Stimulated activated naive CD8-positive, alpha-beta T cell treated with anti-CD3 and anti-CD28 coated beads, Interleukin-15, amount 100 ng/mL, for 72 hours (primary cell): ENCODE measurements at places on chromosomes 6 and 20.

GRCh38 chr20:32528171-32528891 lies 56.8 kb downstream of the NOL4L start:
- peak; percentile 45 for DNase-seq

DNA sequence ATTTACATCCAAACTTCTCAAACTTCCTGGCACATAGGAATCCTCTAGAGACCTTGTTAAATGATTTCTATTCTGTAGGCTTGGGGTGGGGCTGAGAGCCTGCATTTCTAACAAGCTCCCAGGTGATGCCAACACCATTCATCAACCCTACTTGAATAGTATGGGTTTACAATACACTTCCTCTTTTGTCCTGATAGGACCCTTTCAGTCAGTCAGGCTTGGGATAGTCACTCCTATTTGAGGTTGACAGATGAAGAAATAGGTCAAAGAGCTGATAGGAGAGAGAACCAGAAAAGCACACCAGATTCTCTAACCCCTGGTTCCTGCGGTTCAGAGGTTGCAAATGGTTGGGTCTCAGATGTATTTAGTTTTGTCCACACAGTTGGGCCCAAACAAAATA lies 273.4 kb downstream of the TSHZ2 start:
- DNase-seq = no peak

- DNase-seq = no peak
Measured at GRCh38 chr20:805713-806112, 27.8 kb upstream of the FAM110A start.

DNA sequence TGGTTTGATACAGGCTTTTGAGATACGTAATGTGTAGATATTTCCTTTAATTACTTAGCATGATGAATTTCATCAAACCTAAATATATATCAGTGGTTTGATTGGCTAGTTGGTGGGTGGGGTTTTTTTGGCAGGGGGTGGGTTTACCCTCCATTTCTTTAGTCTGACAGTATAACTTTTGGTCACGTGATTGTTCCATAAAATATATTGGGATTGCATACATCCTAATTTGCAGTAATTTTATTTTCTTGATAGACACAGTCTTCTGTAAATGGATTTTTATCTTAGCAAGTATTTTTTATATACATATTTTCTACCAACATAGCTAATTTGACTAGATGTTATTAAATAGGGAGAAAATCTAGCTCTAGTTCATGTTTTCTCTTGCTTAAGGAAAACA lies 177.4 kb upstream of the QKI start:
- DNase-seq = no peak

GRCh38 chr6:151111670-151112069 lies 128.1 kb upstream of the AKAP12 start:
- DNase-seq = no peak

DNA sequence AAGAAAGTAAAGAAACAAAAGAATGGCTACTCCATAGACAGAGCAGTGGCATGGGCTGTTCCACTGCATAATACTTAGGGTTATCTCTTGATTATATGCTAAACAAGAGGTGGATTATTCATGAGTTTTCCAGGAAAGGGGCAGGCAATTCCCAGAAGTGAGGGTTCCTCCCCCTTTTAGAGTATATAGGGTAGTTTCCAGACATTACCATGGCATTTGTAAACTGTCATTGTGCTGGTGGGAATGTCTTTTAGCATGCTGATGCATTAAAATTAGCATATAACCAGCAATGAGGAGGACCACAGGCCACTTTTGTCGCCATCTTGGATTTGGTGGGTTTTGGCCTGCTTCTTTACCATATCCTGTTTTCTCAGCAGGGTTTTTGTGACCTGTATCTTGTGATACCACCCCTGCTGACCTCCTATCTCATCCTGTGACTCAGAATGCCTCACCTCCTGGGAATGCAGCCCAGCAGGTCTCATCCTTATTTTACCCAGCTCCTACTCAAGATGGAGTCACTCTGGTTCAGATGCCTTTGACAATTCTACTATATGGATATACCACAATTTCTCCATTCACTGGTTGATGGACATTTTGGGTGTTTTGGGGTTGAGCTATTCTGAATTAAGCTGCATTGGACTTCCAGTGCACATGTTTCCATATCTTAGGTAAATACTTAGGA lies 280.6 kb downstream of the FARS2 start:
- DNase-seq = no peak

- DNase-seq = no peak
Measured at GRCh38 chr6:35044145-35044745, 96.9 kb downstream of the TCP11 start.

GRCh38 chr6:105573556-105573955 lies 170.7 kb upstream of the PREP start:
- no peak for DNase-seq

DNA sequence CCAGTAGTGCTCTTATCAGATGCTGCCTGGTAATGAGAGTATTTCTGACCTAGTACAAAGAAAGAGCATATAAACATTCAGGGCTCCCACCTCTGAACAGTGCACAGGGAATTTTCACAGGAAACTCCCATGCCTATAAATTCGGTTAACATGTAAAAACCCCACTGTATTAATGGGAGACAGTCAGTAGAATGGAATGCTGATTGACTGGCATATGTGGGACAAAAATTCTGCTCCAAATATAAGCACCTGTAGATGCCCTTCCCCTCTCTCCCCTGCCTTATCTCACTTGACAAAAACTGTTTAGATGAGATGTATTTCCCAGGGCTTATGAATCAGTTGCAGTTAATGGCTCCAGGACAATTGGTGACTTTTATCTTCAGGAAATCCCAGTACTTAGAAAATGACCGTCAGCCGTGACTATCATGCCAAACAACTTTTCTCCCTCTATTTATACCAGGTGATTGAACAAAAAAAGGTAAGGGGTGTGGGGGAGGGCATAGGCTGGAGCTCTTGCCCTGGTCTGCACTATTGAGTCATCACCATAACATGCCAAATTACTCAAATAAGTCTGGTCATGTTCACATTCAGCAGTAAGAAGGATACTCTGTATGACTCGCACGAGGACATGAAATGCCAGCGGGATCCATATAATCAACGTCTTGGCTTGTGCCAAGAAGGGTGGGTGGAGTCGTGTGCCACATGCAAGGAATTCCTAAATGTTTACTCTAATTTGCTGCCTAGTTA lies 176.4 kb upstream of the BMP2 start:
- no peak for DNase-seq

GRCh38 chr6:136723780-136724179 lies 68.5 kb downstream of the MAP3K5 start:
- peak; percentile 17 for DNase-seq

- DNase-seq = no peak
Measured at GRCh38 chr6:28789553-28790083, 134.2 kb downstream of the TRIM27 start.

DNA sequence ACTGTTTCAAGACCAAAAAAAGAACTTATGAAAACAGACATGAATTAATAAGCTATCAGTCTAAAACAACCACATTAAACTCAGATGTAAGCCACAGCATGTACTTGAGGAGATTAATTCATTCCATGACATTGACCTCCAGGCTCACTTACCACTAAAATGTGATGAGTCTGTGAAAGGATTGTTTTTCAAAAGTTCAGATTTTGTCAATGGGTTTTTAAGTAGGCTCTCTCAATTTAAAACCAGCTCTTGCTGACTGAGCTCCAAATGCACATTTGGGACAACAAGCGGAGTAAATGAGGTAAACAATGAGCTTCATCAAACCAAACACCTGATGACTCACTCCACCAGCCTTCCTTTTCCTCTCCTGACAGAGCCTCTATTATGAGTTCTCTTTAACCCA lies 197.0 kb downstream of the SIM1 start:
- no peak for DNase-seq

DNA sequence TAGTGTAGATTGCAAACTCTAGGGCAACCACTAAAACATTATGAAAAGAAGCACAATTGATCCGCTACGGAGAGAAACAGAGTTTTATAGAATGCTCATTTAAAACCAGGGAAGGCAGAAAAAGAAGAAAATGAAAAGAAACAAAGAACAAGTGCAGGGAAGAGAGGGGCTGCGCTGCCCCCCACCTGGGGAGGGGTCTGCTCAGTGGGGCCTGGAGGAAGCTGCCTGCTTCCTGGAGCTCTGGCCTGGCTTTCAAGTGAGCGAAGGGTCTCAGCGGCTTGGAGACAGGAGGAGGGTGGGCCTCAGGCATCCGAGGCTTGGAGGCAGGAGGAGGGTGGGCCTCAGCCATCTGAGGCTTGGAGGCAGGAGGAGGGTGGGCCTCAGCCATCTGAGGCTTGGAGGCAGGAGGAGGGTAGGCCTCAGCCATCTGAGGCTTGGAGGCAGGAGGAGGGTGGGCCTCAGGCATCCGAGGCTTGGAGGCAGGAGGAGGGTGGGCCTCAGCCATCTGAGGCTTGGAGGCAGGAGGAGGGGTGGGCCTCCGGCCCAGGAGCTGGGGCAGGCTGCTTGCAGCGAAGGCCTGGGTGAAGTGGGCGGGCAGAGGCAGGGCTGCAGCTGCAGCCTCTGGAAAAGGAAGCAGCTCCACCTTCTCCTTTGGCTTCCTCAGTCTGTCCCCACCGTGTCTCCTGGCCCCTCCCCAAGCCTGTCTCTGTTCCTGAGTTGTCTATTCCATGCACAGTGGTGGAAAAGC lies 406.3 kb downstream of the TAF4 start:
- DNase-seq = no peak

DNA sequence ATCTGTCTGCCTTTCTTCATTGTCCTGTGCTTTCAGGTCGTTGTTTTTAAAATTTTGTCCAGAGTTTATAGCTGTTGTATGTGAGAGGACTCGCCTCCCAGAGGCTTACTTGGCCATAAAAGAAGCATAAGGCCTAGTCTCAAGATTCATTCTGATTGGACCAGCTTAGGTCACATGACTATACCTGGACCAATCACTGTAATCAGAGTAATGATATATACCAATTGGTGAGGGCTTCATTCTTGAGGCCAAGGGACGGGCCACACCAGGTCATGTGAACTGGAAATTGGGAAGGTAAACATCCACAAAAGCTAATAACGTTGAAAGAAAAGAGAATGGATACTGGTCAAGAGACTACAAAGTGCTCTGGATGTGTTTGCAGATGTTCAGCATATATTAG lies 141.4 kb upstream of the SULF2 start:
- DNase-seq = no peak

- no peak for DNase-seq
Measured at GRCh38 chr6:138666636-138667035, 106.9 kb upstream of the CCDC28A start.

DNA sequence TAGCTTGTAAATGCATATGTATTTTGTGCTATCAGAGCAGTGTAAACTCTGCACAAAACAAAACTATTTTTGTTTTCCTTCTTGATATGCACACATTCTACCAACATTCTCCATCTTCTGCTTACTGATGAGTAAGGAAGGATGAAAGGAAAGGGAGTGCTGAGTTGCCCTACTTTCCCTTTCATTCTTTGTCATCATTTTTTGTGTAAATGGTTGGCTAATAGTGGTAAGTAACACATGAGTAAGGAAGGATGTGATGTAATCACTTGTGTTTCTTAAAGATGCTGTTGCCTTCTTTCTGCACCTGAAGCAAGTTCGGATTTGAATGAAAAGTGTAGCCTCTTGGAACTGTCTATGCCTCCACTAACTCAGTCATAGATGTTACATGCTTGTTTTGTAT lies 4.6 kb upstream of the REV3L start:
- DNase-seq = no peak

DNA sequence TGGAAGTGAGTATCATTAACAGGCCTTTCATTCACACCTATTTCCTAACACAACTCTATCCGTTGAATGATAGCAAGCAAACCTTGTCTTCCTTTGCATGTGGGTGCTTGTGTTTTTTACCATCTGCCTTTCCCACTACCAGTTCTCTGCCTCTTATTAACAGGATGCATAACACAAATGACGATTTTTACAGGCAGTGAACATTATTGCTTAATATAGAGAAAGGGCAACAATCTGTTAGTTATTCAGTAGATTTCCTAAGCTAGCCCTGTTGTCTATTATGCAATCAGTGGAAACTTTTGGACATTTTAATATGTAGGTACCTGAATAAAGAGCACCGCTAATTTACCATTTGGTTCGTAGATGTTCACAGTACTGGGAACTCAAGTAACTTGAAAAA lies 348.8 kb upstream of the PLCB4 start:
- no peak for DNase-seq

DNA sequence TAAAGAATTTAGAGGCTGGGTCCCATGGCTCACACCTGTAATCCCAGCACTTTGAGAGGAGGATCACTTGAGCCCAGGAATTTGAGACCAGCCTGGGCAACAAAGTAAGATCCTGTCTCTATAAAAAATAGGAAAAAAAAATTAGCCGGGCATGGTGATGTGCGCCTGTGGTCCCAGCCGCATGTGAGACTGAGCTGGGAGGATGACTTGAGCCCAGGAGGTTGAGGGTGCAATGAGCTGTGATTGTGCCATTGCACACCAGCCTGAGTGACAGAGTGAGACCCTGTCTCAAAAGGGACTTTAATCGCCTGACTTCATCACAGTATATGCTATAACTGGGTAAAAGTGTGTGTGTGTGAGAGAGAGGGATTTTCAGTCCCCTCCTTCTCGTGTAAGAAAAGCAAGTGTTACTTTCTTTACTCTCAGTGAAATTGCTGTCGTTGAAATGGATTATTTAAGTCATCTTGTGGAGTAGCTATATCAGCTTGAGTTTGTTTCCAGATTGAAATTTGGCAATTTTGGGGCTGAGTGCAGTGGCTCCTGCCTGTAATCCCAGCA lies 7.5 kb downstream of the NCOA3 start:
- DNase-seq = no peak

DNA sequence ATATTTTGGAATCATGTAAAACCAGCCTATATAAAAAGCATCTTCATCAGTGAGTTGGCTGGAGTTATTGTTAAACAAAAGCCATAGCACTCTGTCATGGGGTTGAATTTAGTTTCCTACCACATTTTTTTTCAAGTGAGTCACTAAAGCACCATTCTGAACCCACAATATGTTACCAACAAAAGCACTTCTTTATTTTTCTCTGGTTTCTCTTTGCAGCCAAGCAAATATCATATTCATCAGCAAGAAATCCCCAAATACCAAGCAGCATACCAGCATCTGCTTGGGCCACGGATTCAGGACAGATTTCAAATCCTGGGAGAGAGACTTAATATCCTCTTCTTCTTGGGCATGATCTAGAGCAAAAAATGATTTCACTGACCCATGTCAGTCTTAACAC lies 441.4 kb downstream of the BCKDHB start:
- DNase-seq = no peak

DNA sequence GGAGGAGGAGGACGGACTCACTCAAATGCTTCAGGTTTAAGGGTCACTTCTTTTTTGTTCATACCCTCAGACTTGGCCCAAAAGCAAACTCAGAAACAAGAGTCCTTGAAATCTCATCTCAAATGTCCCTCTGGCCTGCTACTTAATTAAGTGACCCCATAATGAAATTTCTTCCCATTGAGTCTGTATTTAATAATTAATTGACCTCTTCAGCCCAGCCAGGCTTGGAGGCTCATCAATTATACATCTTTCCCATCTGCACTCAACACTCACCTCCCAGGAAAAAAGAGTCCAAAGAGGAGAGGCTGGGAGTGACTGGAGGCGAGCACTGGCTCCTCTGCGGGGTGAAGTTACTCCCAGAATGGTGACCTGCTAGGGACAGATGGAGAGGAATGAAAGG lies 90.5 kb upstream of the EYA2 start:
- no peak for DNase-seq

GRCh38 chr6:30160785-30161531 lies at the start of gene TRIM10:
TSS of gene TRIM10 (minus strand) at chr6:30161211. CDS start at chr6:30160858, 353 bp downstream.
- no peak for DNase-seq
